ENCODE measurements at places on chromosomes 13 and 19.

DNA sequence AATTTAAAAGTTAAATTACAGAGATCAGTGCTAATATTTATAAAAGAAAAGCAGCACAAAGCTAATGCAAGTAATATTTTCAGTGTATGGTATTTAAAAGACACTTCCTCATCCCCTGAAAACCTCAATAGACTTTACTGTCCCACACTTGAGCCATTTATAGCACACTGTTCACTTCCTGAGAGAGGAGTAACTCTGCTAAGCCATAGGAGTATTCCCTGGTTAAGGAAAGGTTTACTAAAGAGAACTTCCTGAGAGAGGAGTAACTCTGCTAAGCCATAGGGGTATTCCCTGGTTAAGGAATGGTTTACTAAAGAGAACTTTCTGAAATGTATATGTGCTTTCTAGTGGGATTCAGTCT lies 159.4 kb downstream of the NHLRC3 start:
- no peaks in the 10 kb centered on the region for H3K4me1 ChIP-seq
- H3K27ac ChIP-seq, result no peak overlapping the region
- H3K36me3 ChIP-seq, result no peaks in the 10 kb centered on the region
- H3K4me3 ChIP-seq, result no peak overlapping the region
- no peaks in the 10 kb centered on the region for H3K27me3 ChIP-seq

GRCh38 chr19:37692956-37693620 lies 26.5 kb downstream of the ZNF607 start:
- no peak for DNase-seq
- H3K27ac ChIP-seq, result no peak overlapping the region
- H3K27me3 ChIP-seq, result no peaks in the 10 kb centered on the region
- H3K4me3 ChIP-seq, result peak overlapping the region; percentile 72

- no peak for DNase-seq
- no peaks in the 10 kb centered on the region for H3K27me3 ChIP-seq
- H3K4me1 ChIP-seq, result no peaks in the 10 kb centered on the region
- no peak overlapping the region for H3K4me3 ChIP-seq
These were observed 412.5 kb downstream of the DACH1 start for GRCh38 chr13:71454509-71454908.

- no peaks in the 10 kb centered on the region for H3K36me3 ChIP-seq
- no peaks in the 10 kb centered on the region for H3K27me3 ChIP-seq
These were observed 25.7 kb downstream of the SLC8A2 start for GRCh38 chr19:47445937-47446402.

DNA sequence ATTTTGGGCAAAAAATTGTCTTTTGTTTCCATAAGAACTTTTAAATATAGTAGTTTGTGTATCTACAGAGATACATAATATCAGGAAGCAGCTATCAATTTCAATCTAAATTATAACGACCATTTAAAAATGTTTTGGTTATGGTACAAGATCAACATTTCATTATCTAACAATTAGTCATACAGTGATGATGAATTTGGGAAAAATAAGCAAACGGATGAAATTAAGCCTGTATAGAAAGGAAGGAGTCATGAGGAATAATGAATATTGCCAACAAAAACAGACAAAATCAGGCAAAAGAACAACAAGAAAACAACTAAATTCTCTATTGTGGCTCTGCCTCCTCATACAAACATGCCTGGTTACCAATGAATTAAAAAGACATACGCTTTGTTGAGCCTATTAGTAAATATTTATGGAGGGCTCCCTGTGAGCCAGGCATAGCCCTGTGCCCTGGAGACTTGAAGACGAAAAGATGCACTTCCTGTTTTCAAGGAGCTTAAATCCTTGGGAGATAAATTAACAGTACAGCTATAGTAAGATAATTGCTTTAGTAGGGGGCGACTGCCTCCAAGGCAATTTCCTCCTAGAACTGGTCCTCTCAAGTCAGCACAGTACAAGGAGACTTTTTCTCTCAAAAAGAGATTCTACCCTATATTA lies 73.0 kb downstream of the NALCN start:
- no peak for DNase-seq
- no peak overlapping the region for H3K4me3 ChIP-seq
- no peaks in the 10 kb centered on the region for H3K36me3 ChIP-seq

GRCh38 chr19:1317274-1318003 lies 31.8 kb downstream of the EFNA2 start:
- no peak for DNase-seq
- H3K4me3 ChIP-seq, result no peak overlapping the region
- no peaks in the 10 kb centered on the region for H3K36me3 ChIP-seq
- peaks cover 13% of the 10 kb centered on the region for H3K27me3 ChIP-seq

- DNase-seq, result no peak
- peaks cover 5% of the 10 kb centered on the region for H3K27me3 ChIP-seq
- H3K36me3 ChIP-seq, result no peaks in the 10 kb centered on the region
- H3K4me1 ChIP-seq, result no peaks in the 10 kb centered on the region
- no peak overlapping the region for H3K4me3 ChIP-seq
These were observed 3.4 kb downstream of the TMEM145 start for GRCh38 chr19:42316223-42317211.

GRCh38 chr19:803099-803561 lies 5.9 kb downstream of the PTBP1 start:
- peak overlapping the region; percentile 81 for H3K4me3 ChIP-seq
- H3K27ac ChIP-seq, result peak overlapping the region; percentile 60
- peak; percentile 12 for DNase-seq

GRCh38 chr19:8238251-8238650 lies 29.1 kb downstream of the CERS4 start:
- H3K27ac ChIP-seq, result no peak overlapping the region
- H3K4me1 ChIP-seq, result peaks cover 6% of the 10 kb centered on the region
- H3K27me3 ChIP-seq, result no peaks in the 10 kb centered on the region
- no peak for DNase-seq
- no peaks in the 10 kb centered on the region for H3K36me3 ChIP-seq

- no peaks in the 10 kb centered on the region for H3K27me3 ChIP-seq
- H3K27ac ChIP-seq, result no peak overlapping the region
- peaks cover 80% of the 10 kb centered on the region for H3K36me3 ChIP-seq
- H3K4me1 ChIP-seq, result no peaks in the 10 kb centered on the region
These were observed 35.2 kb downstream of the SMARCA4 start for GRCh38 chr19:10995926-10996600.

Measured in psoas muscle (tissue), 8 donors.